Activated T-cell treated with anti-CD3 and anti-CD28 coated beads for 1 hour (primary cell): ENCODE measurements at places on chromosomes 1 and 21.

DNA sequence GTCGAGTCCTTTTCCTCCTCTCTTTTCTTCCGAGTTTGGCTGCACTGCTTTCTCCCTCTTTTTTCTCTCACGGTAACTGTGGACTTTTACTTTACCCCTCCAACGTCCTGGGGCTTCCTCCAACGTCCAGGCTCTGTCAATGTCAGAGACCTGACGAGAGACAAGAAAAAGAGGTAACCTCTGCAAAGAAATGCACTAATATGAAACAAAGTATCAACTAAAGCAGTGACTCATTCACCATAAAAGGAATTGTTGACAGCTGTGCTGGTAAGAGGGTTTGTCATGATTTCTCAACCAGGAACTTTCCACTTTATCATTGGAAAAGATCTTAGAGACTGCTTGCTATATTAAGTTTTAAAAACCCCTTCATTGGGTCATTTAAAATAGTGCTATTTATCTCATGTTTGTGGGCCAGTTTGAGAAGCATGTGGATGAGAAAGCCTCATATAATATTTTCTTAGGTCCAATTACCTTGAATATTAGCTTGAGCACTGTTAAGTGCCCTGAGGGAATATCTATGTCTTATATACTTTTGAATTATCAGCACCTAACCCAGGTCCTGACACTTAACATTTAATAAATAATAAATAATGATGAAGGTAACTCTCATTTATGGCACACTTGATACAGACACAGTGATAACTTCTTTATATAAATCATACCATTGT, at the start of gene GBP2:
TSS of gene GBP2 (minus strand) at position 202 of the 668 bp plus-strand sequence. CDS start 4,148 bp downstream, outside the sequence.
- DNase-seq, result no peak

DNA sequence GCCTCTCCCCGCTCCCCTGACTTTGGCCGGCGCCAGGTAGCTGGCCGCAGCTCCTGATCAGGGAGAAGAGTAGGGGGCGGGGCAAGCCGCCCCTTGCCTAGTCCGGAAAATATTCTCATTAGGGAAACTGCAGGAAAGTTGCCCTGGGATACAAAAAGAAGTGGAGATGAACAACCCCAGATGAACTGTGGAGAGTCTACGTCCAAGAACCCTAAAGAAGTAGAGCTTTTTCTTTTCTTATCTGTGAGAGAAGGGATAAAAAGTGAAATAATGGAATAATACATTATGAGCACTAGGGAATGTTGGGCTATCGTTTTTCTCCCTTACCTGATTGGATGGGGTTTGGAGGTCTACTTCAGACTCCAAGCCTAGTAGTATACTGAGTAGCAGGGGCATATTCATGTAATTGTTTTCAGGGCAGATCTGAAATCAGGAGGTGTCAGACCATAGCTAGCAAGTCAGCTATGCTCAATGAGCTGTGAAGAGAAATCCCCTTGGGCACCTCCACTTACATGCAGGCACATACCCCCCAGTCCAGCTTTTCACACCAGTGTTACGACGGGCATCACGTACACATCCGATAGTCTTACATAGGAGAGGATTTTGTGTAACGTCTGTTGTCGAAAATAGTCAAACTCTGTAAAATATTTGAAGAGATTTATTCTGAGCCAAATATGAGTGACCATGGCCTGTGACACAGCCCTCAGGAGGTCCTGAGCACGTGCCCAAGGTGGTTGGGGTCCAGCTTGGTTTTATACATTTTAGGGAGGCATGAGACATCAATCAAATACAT, 1.7 kb upstream of the DUSP10 start:
- DNase-seq, result no peak

DNA sequence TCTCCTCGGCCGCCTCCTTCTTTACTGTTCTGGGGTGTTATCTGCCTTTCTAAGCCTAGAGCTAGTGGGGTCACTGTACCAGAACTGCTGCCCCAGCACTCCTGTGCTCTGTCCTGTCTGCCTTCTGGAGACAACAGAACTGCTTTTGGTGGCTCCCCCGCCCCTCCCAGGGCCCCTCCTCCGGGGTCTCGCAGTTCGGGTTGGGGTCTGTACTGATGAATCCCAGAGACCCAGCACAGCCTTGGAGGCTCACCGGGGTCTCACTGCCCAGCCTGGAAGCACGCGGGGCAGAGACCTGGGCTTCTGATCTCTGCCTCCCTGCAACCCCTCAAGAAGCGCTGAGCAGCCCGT, 3.2 kb upstream of the PLEKHA6 start:
- no peak for DNase-seq

DNA sequence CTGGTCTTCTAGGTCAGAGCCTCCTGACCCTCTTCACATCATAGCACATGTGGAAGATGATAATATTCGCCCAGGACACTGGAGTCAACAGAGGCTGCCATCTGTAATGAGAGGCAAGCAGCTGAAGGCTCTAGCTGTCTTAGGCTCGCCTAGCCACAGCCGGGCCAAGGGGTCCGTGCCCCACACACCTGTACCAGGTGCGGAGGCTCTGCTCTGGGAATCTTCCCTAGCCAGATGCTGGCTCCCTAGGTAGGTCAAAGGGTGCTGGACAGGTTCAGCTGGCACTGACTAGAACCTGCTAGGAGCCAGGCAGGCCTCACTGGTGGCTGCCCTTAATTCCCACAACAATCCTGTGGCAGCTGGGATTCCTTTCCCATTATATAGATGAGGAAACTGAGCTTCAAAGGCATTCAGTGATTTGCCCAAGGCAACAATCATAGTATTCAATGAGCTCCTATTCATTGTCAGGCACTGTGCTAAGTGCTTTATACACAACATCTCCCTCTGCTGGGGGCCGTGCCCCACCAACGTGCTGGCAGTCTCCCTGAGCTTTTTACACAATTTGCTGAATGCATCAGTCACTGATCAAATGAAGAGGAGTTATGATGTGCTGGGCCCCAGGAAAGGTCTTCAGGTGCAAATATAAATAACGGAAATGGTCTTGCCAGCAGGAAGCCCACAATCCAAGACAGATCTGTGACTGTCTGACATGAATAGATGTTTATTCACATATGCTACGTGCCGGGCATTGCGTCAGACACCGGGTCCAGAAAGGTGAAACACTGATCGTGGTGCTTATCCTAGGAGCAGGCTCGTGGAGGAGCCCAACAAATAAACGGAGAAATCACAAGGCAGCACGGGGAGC, 58.0 kb downstream of the DDX20 start:
- DNase-seq, result no peak

GRCh38 chr1:96473791-96474434, 247.7 kb upstream of the PTBP2 start:
- DNase-seq, result no peak

DNA sequence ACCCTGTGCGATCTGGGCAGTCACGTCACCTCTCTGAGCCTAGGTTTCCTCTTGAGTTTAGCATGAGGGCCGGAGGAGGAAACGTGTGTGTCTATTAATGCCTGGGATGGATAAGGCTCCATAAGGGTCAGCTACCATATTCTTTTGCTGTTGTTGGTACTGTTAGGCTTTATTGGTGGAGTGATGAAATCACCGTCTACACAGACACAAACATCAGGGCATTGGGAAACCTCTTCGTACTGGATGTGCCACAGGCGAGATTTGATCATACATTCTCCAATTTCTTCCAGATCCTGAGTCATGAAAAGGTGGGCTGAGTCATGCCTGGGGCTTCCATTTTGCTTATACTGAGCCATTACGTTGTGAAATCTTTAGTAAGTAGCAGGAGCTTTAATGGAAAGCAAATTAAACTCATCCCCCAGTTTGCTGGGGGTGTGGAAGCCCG, 24.9 kb upstream of the GRHL3 start:
- no peak for DNase-seq

DNA sequence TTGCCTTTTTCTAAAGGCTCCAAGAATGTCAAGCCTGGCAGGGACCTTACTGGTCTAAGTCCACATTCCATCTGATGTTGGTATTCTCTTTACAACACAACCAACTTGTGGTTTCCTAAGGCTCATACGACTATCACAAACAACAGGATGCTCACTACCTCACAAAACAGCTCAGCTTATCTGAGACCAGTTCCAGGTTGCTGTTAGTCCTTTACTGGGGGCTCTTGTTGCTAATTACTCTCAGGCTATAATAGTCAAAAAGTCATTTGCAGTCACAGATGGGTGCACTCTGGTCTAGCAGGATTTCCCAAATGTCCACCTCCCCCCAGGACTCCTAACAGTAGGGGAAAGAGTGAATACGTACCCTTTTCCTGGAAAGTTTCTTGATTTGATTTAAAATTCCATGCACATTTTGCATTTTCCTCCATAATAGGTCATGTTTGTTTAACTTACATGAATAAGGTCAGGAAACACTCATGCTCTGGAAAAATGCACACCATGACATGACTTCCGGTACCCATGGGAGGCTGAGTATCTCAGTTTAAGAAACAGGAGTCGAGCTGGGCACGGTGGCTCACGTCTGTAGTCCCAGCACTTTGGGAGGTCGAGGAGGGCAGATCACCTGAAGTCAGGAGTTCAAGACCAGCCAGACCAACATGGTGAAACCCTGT, 16.0 kb downstream of the LCK start:
- DNase-seq, result no peak

GRCh38 chr1:64839732-64840405, 95.0 kb downstream of the RAVER2 start:
- no peak for DNase-seq

- DNase-seq, result no peak
Measured at GRCh38 chr1:80534606-80535360, 1266.0 kb upstream of the ADGRL2 start.

DNA sequence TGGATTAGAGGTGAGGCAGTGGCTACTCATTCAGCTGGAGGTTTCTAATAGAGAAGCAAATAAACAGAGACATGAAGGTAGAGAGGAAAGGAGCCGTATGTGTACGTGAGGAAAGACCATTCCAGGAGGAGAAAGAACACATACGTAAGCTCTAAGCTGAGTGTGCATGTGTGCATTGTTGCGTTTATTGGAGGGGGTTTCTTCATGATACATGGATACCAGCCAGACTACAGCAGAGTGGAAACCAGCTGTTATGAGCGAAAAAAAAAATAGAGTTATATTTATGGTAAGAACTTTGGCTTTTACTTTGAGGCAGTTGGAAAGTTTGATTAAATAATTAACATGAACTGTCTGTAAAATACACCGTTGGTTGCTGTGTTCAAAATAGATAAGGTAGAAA, 173.4 kb upstream of the RGS18 start:
- DNase-seq, result no peak

DNA sequence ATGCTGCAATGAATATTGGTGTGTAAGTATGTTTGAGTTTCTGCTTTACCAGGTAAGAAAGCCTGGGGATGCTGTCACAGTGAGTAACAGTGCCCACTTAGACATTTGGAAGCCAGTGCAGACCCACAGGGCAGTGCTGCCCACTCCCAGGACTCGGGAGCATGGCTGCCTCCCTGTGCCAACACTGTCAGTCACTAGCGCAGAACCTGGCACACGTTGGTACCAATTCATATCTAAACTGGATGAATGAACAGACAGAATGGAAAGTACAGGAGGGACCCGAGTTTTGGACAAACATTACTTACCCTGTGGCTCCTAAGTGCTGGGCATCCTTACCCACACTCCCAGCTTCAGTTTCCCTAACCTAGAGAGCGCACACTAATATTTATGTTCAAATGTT, 1.6 kb upstream of the EVA1C start:
- DNase-seq, result no peak

DNA sequence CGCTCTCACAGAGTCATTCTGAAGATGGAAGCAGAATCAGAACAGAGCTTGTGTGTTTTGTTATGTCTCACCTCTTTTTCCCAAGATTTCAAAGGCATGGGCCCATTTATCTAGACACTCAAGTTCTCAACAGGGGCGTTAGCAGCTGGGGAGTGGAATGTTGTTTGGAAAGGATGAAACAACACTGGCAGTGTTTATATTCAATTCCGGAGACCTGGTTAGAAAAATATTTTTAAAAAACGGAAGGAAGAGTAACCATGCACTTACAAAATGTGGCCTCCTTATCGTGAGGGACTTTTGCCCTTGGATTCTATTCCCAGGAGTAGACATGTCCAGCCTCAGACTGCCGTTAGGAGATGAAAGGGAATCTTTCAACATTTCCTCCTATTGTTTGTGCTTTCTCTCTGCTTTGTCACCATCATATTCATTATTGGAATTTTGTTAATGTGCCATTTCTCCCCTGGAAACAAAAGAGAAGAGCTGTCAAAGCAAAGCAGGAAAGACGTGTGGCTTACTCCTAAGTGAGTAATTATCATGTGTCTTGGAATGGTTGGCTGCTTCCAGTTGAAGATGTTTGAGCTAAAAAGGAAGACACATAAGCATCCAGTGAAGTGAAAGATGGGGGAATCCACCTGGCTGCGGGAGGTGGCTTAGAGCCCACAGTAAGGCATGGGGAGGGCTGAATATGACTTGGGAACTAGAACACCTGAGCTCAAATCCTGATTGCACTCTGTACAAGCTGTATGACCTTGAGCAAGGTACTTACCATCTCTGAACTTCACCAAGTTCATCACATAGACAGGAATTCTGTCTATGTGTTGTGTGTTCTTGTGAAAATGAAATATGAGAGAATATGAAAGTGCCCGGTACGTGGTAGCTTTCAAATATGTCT, 71.7 kb upstream of the JUN start:
- no peak for DNase-seq

DNA sequence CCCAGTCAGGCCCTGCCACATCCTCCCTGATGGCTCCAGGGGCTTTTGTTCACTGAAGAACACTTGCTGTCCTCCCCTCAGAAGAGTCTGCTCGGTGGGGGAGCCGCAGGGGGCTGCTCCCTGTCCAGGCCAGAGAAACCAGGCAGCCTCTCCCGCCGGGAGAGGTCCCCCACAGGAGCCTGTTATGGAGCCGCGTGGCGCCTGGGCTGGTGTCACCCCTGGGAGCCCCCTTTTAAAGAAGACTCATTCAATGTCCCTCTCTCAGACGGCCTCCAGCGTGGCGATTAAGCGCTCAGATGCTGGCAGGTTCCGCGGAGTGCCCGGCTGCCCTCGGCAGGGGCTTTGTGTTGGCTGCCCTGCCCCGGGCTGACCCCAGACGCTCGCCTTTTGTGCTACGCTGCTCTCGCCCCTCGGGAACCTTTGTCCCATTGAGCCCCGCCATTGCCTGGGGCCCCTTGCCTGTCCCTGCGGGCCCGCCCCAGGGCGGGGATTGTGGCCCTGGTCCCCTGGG, 43.1 kb downstream of the SKI start:
- DNase-seq, result no peak

GRCh38 chr1:112247961-112248360, 148.1 kb upstream of the CTTNBP2NL start:
- DNase-seq, result no peak

DNA sequence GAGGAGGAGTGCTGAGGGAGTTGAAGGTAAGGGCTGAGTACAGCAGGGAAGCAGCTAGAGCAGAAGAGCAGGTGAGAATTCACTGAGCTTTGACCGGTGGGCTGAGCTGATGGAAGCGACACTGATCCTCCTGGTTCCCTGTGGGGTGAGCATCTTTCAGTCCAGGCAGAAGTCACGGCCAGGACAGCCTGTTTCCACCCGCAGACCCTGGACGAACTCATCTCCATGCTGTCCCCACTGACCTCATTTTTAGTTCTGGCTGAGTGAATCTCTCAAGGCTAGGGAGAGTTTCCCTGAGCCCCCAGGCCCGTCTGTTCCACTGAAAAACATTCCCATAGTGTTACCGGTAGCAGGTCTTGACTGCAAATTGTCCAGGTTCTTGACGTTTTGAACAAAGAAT, 31.5 kb downstream of the FAM163A start:
- DNase-seq, result no peak
